ENCODE measurements at places on chromosomes 4 and X.

- peak; percentile 25 for DNase-seq
Measured at GRCh38 chr4:55125087-55125721, at the start of gene KDR. TSS of gene KDR (minus strand) at chr4:55125595. CDS start at chr4:55125293, 302 bp downstream.

- peak; percentile 97 for DNase-seq
Measured at GRCh38 chrX:16484338-16484737, 165.6 kb upstream of the S100G start.

- DNase-seq, result peak; percentile 64
Measured at GRCh38 chr4:111937368-111937767, 207.9 kb upstream of the FAM241A start.

DNA sequence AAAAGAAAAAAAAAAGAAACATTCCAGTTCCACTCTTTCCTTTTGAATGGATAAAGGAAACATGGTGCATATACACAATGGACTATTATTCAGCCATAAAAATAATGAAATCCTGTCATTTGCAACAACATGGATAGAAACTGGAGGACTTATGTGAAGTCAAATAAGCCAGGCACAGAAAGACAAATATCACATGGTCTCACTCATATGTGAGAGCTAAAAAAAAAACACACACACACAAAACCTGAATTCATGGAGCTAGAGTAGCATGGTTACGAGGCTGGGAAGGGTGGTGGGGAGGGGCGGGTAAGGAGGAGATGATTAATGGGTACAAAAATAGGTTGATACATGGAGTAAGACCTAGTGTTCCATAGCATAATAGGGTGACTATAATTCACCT, 22.4 kb upstream of the SH3KBP1 start:
- no peak for DNase-seq

DNA sequence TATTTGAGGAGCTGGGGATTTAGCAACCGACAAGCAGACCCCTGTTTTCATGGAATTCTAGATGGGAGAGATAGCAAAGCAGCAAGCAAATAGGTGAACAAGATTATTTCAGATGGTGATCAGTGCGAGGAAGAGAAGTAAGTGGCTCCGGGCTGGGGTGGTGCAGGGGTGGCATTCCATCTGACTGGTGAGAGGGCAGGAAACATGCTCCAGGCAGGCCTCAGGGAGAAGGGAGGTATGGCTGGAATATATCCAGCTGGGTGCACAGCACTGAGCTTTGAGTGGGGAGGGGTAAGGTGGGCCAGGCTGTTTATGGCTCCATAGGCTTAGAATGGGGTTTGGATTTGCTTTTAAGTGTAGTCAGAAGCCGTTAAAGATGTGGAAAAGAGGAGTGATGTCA, 21.2 kb downstream of the PTTG2 start:
- DNase-seq, result no peak
